ENCODE measurements at places on chromosomes 11 and 22. TPM values are rescaled to one million over a fixed set of nuclear protein-coding genes. Genes with fewer than 3 reads are reported as not detected.

The LDHAL6A gene
- not detected for polyA plus RNA-seq

The OR51L1 gene
- polyA plus RNA-seq, result not detected

The MUC5AC gene
- polyA plus RNA-seq, result not detected

The OR52E8 gene
- not detected for polyA plus RNA-seq

The GTF2H1 gene
- 109 TPM for polyA plus RNA-seq

The CRYBB3 gene
- not detected for polyA plus RNA-seq

The CD6 gene
- polyA plus RNA-seq, result not detected

The APOL6 gene
- polyA plus RNA-seq, result not detected

The GSTT2B gene
- not detected for polyA plus RNA-seq

The RAG2 gene
- polyA plus RNA-seq, result not detected
